Activated CD4-positive, alpha-beta memory T cell treated with anti-CD3 and anti-CD28 coated beads, Interleukin-2, amount 10 ng/mL, durations not matched to agents 7 days and 5 days (primary cell): ENCODE measurements at places on chromosomes 2 and 18.

DNA sequence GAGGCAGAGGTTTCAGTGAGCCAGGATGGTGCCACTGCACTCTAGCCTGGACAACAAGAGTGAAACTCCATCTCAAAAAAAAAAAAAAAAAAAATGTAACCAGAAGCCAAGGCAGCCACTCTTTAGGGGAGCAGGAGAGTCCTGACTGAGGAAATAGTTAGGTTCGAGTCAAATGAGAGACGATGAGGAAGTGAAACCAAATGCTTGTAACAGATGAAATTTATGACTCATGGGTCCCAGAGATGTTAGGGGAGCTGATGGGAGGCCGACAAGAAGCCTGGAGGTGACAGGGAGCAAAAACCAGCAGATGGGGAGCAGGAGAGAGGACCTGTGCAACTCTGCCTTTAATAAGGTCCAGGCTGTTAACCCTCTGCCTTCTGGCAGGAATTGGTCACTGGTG lies 756.1 kb upstream of the DDX18 start:
- DNase-seq: no peak

DNA sequence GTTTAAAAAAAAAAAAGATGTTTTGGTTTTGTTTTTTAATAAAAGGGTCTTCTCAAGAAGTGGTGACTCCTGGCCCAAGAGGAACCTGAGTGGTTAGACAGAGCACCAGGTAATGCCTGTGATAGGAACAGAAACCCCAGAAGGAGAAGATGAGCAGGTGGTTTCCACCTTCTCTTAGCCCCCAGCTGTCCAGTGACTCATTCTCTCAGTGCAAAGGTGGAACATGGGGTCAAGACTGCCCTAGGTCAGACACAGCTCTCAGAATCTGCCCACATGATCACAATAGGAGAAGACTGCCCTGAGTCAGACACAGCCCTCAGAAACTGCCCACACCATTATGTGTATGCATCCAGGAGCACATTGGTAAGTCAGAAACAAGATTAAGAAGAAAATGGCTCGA lies 61.8 kb downstream of the TBC1D8 start:
- DNase-seq: no peak

- no peak for DNase-seq
These were observed 12.6 kb downstream of the CNDP1 start for GRCh38 chr18:74546751-74547530.

- DNase-seq: no peak
These were observed 326.9 kb downstream of the SLC4A3 start for GRCh38 chr2:219954331-219954730.

DNA sequence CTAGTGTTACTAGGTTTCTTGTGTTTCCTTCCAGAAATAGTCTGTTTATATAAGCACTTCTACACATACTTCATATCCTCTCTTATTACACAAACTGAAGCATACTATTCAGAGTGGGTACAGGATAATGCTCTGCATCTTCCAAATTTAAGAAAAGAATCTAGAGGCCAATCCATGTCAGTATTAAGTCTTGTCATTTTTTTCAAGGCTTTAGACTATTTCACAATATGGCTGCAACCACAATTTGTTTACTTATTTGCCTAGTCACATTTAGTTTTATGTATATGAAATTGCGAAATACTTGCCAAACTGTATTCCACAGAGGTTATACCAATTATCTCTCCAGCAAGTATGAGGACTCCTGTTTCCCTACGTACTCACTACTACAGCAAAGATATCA lies 27.9 kb downstream of the IWS1 start:
- no peak for DNase-seq

GRCh38 chr18:70333757-70334156 lies 44.9 kb downstream of the SOCS6 start:
- no peak for DNase-seq

- no peak for DNase-seq
These were observed 385.4 kb downstream of the SOX11 start for GRCh38 chr2:6077585-6077984.
